ENCODE measurements at places on chromosomes 11 and 22.
A peak's percentile ranks its signal among the peaks of the same experiment; 100 is the strongest.

GRCh38 chr11:13205486-13205885 lies 72.1 kb upstream of the BMAL1 start:
- no peak for DNase-seq

- DNase-seq: peak; percentile 88
Measured at GRCh38 chr11:20599221-20600019, at the start of gene SLC6A5. Gene SLC6A5 (plus strand): TSS chr11:20599608. CDS start chr11:20599673, 65 bp downstream.

DNA sequence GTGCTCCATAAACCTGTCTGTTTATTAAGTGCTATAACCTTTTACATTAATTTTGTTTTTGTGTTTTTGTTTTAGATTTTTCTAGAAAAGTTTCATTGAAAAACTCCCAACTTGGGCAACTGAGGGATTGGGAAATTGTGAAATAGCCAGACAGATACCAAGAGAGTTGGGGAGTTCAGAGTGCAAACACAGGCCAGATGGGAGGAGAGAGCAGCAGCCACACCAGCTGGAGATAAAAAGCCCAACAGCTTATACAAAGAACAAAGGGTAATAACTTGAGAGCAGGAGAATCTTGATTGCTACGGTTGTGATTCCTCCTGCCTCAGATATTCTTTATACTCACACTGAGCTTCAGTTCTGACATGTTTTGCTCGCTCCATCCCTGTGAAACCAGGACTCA lies 1642.2 kb downstream of the LRRC4C start:
- no peak for DNase-seq

- no peak for DNase-seq
Measured at GRCh38 chr22:45518580-45518991, 15.9 kb downstream of the FBLN1 start.

GRCh38 chr22:25484521-25485315 lies 79.8 kb upstream of the GRK3 start:
- no peak for DNase-seq

DNA sequence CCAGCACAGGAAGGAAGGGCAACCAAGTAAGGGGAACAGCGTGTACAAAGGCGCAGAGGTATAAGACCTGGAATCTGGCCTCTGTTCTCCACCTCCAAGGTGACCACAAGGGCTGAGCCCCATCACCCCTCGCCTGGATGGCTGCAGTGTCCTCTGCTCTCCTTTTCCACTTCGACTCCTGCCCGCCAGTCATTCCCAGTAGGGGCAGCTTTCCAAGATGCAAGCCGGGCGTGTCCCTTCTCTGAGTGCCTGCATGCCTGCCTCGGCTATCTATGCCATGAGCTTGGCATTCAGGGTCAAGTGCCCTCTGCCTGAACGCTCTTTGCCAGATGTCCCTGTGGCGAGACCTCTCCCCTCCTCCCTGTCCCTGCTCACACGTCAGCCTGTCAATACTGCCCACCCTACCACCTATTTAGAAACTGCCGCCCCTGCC lies 17.0 kb downstream of the FADS3 start:
- DNase-seq: no peak
